ENCODE measurements at places on chromosomes 2 and 18. TPM values are rescaled to one million over a fixed set of nuclear protein-coding genes. Genes with fewer than 3 reads are reported as not detected.

GRCh38 chr2:234887195-234887594 lies 64.6 kb upstream of the SH3BP4 start:
- DNase-seq, result no peak

DNA sequence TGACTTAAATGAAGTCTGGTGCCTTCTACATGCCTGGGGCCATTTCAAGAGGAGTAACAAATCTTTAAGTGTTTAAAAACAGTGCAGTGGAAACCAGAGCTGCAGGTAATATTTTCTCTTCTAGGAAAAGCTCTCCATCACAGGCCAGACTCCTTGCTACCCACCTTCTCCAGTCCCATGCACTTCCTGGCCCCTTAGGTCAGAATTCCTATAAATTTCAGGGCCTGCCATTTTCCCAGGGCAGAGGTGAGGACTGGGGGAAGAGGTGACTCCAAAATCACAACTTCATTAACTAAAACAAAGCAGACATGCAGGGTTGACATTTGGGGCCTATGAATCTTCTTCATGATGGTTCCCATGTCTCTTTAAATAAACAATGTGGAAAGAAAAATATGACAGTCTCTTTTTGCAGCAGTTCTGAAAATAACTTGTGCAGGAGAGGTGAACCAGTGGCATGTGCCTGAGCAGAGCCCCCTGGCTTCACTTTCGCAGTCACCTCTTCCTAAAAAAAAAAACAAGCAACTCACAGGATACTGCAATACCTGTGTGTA lies 63.7 kb upstream of the TANC1 start:
- DNase-seq, result no peak

DNA sequence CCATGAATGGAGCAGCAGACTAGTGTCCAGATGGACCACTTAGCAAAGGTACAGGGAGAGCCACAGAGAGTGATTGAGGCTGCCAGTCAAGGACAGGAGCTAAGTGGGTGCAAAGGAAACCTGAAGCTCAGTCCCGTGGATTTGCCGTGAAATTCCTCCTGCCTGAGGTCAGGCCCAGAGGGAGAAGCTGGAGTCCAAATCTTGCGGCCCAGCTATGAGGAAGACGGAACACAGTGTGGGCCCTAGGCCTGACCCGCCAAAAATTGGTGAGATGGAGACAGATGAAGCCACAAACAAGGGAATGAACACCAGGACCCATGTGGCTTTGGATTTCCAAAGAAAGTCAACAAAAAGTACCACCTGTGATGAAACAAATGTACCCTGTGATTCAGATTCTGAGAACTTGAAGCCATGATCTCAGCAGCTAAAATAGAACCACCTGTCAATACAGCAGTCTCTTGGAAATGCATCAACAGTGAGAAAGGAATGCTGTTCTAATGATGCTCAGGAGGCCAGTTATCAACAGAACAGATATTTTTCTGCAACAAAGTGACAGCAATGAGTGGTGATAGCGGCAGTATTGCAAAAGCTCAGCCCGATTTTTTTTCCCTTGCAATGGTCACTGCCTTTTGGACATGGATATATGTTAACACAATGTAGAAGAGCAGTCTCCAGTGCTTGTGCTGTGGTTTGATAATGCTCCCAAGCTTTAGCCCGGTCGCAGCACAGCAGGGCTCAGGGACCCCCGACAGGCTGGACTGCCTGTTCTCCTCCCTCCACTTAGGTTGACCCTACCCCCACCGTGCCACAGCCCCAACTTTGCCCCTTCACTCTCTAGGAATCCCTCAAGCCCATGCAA lies 10.7 kb downstream of the COL6A3 start:
- DNase-seq, result no peak

- no peak for DNase-seq
These were observed 917.0 kb upstream of the PIK3C3 start for GRCh38 chr18:41038071-41038470.

PSMA8 gene
- not detected for total RNA-seq

FBXO36 gene
- 2.2 TPM for total RNA-seq

DNA sequence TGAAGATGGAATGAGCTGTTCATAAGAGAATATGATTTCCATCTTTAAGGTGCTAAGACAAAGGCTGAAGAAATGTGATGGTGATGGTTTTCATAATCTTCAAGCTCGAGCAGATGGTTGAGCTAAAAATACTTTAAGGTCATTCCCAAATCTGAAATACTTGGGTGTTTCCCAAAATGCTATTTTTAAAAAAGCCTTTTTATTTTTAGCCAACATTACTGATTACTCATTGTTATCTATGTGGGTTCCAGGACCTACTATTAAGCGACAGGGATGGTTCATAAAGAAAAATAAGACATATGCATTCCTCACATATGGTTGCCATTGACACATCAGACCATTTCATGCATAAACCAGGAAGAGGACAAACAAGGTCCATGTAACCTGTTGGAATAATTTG lies 298.5 kb downstream of the PLCL1 start:
- DNase-seq, result no peak

CNDP1 gene
- total RNA-seq, result 0.19 TPM

- DNase-seq, result no peak
These were observed 316.3 kb upstream of the CXCR4 start for GRCh38 chr2:136434251-136434715.

XIRP2 gene
- 0.42 TPM for total RNA-seq

- peak; percentile 49 for DNase-seq
These were observed 30.8 kb upstream of the HPCAL1 start for GRCh38 chr2:10271946-10272345.

DNA sequence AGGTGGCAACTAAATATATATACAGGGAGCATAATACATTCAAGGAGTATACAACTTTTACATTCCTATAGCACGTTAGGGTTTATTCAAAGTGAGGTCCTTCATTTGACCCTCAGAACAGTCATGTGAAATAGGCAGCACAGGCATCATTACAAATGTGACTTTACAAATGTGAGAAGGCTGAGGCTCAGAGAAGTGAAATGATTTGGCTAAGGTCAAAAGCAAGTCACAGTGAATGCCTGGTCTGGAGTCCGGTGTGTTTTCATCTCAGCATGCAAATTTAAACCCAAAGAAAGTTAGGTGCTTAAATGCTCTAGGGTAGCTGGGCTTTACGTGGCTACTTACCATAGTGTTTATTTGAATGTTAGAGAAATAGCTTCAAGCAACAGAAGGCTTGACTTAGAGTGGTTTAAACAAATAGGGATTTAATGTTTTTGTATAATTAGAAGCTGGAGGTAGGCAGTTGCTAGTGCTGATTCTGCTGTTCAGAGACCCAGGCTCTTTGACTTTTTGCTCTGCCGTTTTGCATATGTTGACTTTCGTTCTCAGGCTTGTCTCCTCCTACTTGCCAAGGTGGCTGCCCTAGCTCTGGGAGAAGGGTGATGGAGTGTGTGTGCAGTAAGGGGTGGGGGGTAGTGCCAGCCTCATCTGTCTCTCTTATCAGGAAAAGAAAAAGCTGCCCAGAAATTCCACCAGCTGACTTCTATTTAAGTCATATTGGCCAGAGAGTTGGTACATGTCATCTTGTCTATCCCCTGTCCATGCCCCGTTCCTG lies 89.2 kb downstream of the PLCL1 start:
- DNase-seq, result no peak

ASB18 gene
- total RNA-seq, result not detected

DNA sequence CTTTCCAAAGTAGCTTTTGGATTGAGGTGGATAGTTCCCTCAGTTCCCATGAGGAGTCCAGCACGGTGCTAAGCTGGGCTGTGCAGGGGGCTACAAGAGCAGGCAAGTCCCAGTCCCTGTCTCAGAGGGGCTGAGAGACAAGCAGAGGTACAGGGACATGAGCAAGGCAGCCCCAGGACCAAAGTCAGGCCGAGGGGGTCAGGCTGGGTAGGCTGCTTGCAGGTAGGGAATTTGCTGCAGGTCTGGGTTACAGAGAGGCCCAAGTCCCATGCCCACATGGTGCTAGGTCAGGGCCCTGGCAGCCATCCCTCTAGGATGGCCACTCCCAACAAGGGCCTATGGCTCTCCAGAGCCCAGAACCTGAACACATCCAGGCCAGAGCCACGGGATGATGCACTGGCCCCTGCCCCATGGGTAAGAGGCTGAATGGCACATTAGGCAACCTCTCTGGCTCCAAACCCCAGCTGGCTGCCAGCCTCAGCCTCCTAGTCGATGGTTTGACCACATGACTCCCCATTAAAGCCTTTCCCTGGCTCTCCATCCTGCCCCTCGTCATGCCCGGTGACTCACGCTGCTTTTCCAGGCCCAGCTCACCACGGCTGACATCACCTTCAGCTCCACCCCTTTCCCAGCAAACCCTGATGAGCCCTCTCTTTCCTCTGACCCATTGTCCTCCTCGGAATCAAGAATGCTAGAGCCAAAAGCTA lies 83.7 kb downstream of the SDC1 start:
- DNase-seq, result no peak

CCDC142 gene
- total RNA-seq, result 11.2 TPM

All from posterior vena cava (tissue), 2 donors.